ENCODE measurements at places on chromosomes 1 and 21.

GRCh38 chr1:151011154-151011850, 3.1 kb downstream of the PRUNE1 start:
- DNase-seq = no peak

GRCh38 chr1:220203816-220204215, 68.4 kb downstream of the RAB3GAP2 start:
- DNase-seq = no peak

DNA sequence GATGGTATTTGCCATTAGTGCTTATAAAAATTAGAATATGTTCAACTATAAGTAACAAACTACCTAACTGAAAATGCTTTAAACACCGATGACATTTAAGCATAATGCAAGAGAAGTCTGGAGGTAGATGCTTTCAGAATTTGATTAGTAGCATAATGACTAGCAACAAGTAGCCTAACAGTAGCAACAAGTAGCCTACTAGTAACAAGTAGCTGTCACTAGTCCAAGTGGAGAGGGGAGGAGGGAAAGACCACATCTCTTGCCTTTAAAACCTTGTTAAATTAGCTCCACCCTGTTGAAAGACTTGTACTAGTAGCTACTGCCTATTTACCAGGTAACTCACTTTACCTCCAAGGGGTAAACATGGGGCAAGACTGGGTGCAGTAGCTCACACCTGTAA, 7.9 kb downstream of the GPR88 start:
- DNase-seq = no peak

- no peak for DNase-seq
These were observed 659.6 kb downstream of the MATN1 start for GRCh38 chr1:30063621-30064280.

DNA sequence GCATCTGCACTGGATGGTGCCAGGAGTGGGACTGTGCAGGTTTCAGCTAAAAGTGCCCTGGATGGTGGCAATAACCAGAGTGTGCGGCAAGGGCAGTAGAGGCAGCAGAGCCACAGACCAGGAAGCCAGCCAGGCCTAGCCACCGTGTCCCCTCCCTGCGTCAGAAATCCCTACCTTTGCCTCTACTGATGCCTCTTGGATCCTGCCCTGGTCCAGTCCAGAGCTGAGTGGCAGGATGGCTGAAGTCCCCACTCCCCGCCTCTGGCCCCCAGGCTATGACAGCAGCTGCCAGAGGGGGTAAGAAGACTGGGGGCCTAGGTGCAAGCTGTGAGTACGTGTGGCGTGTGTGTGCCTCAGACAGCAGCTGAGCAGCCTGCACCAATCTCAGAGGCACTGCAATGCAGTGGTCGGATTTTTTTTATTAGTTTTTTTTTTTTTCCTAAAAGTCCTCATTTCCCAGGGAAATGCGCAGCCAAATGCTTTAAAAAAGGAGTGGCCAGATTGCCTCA, 51.9 kb downstream of the SYT2 start:
- no peak for DNase-seq

- no peak for DNase-seq
These were observed 28.4 kb downstream of the RNF11 start for GRCh38 chr1:51264451-51264850.

GRCh38 chr1:171480035-171480434, 5.3 kb upstream of the PRRC2C start:
- no peak for DNase-seq

- DNase-seq = no peak
These were observed 57.4 kb upstream of the TMPRSS15 start for GRCh38 chr21:18460979-18461378.

DNA sequence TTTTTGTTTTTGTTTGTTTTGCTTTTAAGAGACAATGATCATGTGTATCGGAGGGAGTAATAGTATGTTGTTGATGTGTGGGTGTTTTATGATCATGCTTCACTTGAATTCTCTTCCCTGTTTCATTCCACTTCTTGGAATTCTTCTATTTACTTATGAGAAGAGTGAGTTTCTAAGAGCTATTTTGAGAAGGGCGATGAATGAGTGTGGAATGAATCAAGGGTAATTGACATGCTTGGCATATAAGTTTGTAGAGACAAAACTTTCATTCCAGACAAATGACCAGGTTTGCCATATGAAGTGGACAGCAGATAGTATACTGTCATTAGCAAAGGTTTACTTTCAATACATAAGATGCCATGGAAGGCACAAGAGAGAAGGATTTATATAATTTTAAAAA, 42.3 kb upstream of the PDC start:
- DNase-seq = no peak

DNA sequence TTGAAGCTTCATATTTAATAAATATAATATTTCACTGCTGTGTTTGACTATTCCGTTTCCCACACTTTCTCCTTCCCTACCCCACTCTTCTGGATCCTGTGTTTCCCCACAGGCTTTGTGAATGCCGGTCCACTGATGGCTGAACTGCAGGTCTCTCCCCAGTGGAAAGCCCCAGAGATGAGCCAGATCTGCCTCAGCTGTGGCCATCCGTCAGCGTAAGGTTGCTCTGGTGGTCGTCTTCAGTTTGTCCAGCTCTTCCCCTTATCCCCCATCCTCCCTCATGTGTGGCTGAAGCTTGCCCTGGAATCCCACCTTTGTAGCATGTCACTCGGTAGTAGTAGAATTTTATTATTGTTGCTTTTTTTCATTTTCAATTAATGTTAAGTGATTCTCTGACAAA, 11.4 kb downstream of the SMAP2 start:
- DNase-seq = no peak

GRCh38 chr1:213194383-213194782, 143.3 kb downstream of the RPS6KC1 start:
- DNase-seq = no peak

DNA sequence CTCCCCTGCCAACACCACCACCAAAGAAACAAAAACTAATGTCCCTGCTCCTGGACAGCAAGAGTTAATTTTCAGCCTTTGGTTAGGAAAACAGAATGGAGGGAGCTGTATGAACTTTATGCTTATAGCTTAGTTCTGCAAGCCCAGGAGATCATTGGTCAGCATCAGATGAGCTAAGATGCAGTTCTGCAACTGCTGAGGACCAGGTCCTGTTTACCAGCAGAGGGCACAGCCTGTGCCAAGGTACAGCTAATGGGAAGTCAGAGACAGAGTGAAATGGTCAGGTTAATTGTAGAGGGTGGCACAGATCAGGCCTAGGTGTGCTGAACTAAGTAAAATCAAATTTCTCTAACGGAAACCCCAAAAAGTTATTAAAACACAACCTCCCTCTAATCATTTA, 161.3 kb downstream of the ROR1 start:
- DNase-seq = no peak

DNA sequence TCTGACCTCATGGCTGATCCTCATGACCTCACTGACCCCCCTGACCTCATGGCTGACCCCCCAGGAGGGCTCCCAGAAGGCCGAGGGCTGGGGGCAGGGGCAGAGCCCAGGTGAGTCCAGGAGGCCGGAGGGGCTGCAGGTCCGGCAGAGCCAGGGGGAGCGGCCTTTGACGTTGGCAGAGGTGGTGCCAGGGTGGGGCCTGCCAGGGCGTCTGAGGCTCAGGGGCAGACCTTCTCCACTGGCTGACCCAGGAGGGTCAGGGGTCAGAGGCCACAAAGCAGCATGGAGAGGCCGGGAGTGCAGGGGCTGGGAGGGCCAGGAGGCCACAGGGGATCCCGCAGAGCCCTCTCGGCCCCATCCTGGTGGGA, 28.1 kb upstream of the TTLL10 start:
- DNase-seq = no peak

DNA sequence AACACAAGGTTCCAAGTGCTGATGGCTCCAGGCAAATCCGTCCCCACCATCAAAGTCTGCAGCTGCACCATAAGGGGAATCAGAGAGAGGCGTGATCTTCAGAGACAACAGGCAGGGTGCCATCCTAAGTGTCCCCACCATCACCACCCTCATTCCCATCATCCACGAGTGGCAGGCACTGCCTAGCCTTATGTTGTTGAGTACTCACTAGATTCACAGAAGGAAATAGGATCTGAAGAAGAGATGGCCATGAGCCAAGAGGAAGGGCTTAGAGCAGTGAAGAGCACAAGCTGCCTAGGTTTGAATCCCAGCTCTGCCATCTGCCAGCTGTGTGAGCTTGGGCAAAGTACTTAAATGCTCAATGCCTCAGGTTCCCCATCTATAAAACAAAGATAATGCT, 207.3 kb upstream of the CSF3R start:
- DNase-seq = no peak

DNA sequence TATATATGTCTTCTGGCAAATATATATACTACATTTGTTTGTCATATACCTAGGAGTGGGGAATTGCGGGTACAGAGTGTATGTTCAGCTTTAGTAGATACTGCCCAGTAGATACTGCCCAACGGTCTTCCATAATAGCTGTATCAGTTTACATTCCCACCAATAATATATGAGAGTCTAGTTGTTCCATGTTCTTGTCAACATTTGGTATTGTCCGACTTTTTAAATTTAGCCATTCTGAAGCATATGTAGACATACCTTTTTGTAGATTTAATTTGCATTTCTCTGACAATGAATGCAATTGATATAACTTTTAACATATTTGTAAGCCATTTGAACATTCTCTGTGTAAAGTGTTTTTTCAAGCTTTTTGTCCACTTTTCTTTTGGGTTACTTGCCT, 99.0 kb upstream of the HIVEP3 start:
- no peak for DNase-seq

DNA sequence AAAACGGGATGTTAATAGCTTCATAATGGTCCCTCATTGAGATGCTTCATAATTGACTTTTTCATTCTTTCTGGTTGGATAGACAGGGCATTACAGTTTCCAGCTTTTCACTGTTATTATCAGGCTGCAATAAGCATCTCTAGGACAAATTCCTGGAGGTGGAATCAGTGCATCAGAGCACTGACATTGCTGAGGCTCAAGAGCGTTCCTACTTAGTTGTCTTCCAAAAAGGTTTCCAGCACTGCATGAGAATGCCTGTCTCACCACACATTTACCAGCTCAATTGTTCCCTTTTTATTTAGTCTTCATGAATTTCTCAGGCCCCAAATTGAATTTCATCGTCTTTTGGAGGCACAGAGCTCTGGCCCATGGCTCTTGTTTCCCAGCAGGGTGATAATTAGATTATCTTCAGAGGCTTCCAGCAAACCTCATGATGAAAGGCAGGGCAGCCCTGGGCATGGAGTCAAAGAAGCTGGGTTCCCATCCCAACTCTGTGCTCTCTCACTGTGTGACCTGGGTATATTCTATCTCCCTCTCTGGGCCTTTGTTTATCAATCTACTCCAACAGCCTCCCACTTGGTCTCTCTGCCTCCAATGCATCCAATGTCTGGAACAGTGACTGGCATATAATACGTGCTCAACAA, 451.4 kb downstream of the PTPRU start:
- no peak for DNase-seq

- DNase-seq = no peak
These were observed 151.6 kb downstream of the C1orf94 start for GRCh38 chr1:34328281-34328799.

- no peak for DNase-seq
These were observed 37.0 kb downstream of the HS2ST1 start for GRCh38 chr1:86951430-86951829.

GRCh38 chr21:10272216-10272615, 249.2 kb upstream of the TPTE start:
- DNase-seq = peak; percentile 24

- DNase-seq = no peak
These were observed 139.9 kb upstream of the ATP1B1 start for GRCh38 chr1:168966636-168967035.

DNA sequence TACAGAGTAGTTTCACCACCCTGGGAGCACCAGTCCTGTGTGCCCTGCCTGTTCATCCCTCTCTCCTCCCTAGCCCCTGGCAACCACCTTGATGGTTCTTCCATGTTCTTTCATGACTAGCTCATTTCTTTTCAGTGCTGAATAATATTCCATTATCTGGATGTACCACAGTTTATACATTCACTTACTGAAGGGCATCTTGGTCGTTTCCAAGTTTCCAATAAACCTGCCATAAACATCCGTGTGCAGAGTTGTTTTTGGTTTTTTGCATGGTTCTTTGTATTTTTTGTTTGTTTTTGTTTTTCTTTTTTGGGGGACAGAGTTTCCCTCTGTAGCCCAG, 13.9 kb downstream of the TIAM1 start:
- no peak for DNase-seq

DNA sequence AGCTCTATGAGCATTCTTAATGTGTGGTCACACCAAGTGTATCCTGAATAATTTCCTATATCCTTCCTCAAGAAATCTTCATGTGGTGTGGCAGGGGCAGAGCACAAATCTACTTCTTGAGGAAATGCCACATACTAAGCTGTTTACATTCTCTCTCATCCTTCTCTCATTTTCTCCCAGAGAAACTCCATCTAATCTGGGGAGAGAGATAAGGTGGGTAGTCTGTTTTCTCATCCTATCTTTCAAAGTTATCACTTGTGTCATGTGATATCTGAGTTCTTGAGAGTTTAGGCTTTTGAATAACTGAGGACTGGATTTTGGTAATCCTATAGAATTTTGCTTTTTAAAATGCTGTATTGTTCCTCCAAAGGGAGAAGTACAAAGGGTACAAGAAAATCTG, 141.9 kb upstream of the LRRC7 start:
- no peak for DNase-seq

DNA sequence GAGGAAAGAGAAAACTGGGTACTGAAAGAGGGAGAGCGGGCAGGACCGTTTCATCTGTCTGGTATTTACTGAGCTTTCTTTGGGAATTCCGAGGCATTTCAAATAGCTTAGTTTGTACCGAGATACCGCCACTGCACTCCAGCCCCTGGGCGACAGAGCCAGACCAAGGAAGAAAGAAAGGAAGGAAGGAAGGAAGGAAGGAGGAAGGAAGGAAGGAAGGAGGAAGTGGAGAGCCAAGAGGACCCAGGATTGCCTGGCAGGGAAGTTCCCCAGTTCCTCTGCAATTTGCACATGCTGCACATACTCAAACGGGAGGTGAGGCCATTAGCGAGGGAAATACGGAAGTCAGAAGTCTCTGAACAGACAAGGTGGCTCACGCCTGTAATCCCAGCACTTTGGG, 961 bp upstream of the FUCA1 start:
- DNase-seq = no peak

- no peak for DNase-seq
These were observed 19.7 kb downstream of the COG2 start for GRCh38 chr1:230661976-230662375.

DNA sequence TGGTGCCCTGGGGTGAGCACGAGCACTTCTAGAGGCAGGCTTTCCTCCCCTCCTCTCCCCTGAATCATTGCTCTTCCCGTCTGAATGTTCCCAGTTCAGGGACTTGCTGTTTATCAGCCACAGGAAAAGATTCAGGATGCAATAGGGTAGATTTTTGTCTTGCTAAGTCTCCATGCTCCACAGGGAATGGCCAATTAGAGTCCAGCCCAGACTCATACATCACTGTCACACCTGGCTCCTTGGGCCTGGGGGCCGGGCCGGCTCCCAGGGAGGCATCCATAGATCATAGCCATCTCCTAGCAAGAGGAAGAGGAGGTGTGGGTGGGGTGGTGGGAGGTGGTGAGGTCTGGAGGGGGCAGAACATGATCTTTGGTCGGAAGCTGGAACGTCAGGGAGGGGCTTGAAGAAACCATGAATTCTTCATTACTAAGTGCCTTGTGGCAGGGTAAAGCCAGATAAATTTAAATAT, 83.4 kb downstream of the LRRN2 start:
- DNase-seq = no peak
